ENCODE measurements at places on chromosomes 11 and 22.

DNA sequence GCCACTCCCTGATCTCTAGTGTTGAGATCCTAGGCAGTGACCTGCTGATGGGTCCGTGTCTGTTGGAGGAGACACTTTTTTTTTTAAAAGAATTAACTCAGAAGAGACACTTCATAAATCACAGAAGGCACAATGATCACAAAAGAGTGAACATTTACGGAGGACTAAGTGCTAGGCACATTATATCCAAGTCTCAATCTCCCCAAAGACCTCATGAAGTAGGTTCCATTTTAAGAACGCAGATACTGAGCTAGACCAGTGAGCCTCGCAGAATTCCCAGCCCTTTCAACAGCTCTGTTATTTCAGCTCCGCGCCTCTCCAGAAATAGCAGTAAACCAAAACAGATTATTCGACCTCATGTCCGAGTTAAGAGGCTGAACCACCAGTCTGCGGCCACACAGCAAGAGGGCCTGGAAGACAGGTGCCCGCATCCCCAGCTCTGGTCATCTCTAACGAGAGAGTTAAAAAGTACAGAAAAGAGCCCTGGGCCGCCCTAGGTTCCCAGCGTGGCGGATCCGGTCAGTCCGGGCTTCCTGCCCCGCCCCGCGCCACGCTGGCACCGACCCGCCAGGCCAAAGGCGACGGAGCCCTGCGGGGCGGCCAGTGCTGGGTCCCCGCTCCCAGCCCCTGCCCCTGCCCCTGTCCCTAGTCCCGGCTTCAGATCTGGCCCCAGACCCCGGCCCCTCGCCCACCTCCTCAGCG lies 612 bp downstream of the XBP1 start:
- DNase-seq, result no peak

DNA sequence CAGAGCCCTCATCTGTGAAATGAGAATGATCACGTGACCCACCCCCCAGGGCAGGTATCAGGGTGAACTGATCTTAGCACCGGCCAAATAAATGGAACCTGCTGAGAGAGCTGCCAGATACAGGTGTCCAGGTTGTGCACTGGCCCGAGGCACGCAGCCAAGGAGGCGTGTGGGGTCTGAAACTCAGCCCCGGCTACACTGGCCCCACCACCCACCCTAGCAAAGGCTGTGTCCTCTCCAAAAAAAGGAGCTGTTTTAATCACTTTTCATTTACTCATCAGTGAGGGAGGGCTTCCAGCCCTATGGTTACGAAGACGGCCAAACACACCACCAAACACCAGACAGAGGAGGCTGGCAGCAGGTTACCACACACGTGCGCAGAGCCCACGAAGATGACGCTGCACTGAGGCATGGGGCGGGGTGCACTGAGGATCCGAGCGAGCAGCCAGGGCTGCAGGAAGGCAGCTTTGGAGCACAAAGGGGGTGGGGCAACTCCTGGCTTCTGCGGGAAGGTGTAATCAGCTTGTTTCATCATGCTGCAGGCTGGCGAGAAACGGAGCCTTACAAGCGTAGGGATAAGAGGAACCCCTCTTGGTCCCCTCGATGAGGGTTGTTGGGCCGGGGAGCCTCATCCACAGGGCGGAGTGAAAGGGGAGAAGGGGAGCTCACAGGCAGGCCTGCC lies 19.5 kb upstream of the SLC22A12 start:
- DNase-seq, result no peak

DNA sequence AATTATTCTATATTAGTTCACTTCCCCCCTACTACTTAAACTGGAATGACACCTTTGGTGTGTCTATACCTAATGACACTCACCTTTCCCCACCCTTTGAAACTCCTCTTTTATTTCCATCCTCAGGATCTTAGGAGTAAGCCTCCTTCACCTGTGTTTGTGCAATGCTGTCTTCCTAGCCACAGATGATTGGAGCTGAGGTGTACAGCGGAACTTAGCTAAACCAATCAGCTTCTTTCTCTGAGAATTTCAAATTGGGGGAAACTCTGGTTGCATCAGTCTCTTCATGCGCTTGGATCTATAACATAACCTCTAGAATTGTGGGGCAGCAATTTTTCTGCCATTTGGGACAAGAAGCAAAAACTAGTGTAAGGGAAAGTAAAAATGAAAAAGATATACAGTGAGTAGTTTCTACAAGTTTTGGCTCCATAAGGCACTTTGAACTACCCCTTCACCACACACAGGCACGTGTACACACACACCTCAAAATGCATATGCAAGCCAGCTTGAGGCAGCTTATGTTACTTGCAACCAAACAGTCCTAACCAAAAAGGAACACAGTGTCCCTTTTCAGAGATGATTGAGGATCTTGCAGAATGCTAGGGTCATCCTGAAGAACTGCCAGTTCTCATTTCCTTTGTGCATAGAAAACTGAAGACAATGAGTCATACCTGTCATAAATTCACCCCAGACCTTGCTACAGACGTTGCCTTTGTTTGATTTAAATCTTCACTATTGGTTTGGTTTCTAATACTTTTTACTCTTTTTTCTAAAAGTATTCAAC lies 36.0 kb upstream of the LDLRAD3 start:
- no peak for DNase-seq

DNA sequence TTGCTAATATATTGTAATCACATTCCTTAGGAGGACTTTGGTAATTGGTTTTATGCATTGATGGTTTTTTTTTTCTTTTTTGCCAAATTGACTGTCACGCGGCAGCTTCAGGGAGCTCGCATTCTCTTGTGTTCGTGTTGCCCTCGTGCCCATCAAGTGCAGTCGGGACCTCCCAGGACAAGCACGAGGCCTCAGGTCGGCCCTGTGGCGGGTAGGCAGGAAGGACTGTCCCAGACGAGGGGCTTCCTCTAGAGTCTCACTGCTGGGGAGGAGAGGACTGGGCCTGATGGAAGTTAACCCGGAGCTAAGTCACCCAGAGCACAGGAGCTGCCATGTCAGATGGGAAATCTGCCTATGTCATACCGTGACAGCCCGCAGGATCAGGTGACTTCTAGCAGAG lies 37.0 kb downstream of the CTTN start:
- no peak for DNase-seq

DNA sequence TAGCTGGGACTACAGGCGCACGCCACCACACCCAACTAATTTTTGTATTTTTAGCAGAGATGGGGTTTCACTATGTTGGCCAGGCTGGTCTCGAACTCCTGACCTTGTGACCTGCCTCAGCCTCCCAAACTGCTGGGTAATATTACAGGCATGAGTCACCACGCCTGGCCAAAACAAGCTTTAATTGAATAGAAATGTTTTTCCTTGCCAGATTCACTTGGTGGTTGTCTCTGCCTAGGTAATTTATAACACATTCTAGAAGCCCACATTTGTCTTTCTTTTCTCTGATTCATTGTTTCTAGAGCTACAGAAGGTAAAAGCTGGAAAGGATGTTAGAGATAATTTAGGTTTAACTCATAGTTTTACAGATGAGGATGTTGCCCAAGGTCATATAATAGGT lies 41.3 kb downstream of the CECR2 start:
- no peak for DNase-seq

DNA sequence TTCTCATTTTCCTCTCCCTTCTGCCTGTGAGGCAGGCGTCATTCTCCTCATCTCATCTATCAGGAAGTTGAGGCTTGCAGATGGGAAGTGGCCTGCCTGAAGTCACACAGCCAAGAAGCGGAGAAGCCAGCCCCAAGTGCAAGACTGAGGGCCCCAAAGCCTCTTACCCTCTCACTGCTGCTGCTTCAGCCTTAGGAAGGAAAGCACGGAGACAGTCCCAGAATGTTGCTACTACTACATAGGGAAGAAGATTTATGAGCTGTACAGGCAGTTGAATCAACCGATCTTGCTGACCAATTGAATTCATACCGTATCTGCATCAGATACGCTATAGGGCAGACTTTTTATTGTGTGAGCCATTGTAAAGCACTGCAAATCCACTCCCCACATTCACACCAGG lies 89.0 kb downstream of the CWC15 start:
- no peak for DNase-seq

DNA sequence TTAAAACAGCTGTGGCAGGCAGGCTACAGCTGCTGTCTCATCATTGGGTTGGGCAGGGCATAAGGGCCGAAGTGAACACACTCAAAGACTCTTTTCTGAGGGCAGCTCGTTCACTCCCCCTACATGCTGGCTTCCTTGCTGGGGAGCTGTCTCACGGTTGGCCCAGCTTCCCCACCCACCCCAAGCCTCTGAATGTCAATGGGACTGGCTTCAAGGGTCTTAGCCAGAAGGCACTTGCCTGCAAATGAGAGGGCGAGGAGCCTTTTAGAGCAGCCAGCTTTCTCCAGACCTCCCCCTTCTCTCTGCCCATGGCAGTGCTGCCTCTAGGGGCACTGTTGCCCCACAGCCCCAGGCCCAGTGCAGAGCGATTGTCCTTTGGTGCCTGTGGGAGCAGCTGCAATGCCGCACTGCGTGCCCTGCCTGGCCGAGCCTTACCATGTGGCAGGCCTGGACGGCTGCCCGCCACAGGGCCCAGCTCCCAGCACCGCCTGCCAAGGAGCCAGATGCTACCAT lies 94.7 kb upstream of the RASSF10 start:
- DNase-seq, result no peak

DNA sequence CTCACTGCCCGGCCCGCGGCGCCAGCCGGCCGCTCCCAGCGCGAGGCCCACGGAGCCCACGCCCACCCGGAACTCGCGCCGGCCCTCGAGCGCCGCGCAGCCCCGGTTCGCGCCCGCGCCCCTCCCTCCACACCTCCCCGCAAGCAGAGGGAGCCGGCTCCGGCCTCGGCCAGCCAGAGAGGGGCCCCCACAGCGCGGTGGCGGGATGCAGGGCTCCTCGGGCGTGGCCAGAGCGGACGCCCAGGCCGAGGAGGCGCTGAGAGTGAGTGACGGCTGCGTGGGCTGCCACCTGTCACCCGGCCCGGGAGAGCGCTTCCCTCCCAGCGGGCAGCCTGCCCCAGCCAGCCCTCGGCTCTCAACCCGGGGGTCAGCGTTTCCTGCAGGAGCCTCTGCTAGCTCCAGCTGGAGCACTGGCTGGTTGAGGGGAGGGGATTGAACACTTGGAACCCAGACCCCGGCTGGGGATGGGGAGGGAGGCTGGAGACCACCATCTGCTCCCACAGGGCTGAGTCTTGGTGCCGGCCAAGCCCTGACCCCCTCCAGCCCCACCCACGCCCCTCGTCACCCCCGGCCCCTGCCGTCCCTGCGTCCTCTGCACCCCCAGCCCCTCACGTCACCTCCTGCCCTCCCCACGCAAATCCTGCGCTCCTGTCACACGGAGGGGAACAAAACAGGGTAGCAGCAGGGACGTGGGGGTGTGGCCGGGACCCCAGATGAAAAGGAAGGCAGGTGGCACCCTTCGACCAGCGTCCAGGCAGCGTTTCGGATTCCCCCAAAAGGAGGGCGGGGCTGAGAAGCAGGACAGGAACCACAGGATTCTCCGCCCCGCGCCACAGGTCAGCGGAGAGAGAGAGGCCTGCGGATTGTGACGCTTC lies 157.0 kb downstream of the BRD1 start:
- DNase-seq, result no peak

- DNase-seq, result no peak
Observed at GRCh38 chr11:46475051-46475925, 83.7 kb upstream of the CHRM4 start.

DNA sequence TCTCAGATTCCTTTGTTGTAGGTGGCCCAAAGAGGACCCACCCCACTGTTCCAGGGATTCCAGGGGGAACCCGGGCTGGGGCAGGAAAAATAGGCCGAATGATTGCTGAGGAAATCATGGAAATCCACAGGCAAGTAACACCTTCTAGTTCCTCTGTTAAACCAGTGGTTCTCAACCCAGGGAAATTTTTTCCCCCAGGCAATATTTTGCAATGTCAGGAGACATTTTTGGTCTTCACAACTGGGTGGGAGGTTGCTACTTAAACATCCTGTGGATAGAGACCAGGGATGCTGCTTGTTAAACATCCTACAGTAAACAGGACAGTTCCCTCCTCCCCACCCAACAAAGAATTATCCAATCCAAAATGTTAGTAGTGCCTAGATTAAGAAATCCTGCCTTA lies 84.7 kb downstream of the BTBD10 start:
- no peak for DNase-seq

GRCh38 chr22:24006207-24006913 lies 1.1 kb upstream of the GSTT4 start:
- DNase-seq, result no peak

- no peak for DNase-seq
Observed at GRCh38 chr11:12242966-12243365, 132.6 kb downstream of the MICAL2 start.

GRCh38 chr22:36151006-36151595 lies 9.5 kb downstream of the APOL3 start:
- DNase-seq, result no peak

GRCh38 chr11:110362971-110363509 lies 66.6 kb upstream of the RDX start:
- no peak for DNase-seq

DNA sequence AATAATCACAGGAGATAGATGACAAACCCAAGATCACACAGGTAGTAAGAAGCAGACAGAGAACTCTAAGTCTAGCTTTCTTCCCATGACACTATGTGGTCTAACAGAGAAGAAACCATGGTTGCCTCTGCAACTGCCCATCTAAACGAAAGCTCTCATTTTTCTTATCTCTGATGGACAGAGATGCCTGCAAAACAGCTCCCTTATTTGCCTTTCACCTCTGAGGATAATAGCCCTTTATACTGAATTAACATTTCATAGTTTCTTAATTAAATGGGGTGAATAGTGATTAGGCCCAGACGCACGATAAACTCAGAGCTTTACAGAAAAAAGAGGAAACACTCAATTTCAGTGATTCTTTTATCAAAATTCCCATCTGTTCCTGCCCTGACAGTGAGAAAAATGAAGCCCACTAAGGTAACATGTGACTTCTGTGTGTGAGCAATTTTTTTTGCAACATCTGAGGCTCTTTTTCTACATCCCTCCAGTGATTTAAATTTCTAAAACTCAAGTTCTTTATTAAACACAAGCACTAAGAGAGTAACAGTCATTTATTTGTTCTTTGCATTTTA lies 24.6 kb downstream of the OR2AG2 start:
- no peak for DNase-seq

DNA sequence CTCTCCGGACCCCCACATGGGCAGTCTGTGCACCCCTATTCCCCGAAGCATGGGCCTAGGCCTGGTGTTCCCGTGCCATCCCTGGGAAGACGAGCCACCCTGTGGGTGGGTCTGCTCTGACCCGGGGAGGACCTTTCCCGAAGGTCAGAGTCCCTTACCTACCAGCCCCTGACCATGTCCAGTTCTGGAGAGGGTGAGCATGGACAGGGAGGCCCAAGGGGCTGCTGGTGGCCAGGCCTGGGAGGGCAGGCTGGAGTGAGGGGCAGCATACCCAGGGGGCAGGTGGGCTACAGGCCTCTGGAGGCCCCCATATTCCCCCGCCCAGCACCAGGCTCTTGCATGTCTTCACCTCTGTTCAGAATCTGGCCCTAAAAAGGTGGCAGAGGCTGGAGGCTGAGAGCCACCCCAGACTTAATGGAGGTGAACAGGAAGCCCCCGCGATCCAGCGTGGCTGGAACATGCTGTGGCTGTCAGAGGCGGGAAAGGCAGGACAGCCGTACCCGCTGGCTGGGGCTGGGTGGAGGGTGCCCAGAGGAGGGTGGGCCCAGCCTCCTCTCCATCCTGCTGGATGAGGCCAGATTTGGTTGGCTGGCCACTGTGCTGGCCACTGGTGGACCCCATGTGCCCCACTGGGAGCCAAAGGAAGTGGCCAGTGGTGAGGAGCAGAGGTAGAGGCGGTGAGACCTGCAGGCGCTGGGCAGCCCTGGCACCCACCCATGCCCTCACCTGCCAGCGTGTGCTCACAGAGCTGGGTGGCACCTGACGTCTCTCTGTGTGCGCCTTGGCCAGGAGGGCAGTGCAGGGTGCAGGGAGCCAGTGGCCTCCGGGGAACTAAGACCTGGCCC lies 11.2 kb upstream of the SYT8 start:
- no peak for DNase-seq

GRCh38 chr22:39408173-39408572 lies 8.6 kb downstream of the TAB1 start:
- DNase-seq, result no peak
